ENCODE measurements at places on chromosomes 4 and X.

GRCh38 chr4:48687313-48688051, 92.6 kb downstream of the FRYL start:
- no peak for DNase-seq

DNA sequence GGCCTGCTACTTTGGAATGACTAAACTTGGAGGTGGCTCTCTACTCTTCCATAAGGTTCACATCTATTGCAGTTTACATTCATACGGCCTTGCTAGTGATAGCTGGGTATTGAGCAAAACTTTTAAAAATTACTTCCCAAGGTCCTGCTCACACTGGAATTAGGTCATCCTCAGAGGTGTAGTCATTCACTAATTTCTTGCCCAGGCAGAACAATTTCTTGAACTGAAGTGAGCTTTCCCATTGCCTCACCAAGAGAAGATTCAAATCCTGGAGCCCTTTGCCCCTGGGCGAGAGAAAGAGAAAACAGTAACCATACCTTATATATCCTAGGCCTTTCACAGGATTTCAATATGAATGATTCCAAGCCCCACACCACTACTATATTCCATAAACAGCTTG, 109.2 kb downstream of the GUCY2F start:
- DNase-seq: no peak

GRCh38 chr4:184940500-184940899, 77.8 kb upstream of the HELT start:
- no peak for DNase-seq

DNA sequence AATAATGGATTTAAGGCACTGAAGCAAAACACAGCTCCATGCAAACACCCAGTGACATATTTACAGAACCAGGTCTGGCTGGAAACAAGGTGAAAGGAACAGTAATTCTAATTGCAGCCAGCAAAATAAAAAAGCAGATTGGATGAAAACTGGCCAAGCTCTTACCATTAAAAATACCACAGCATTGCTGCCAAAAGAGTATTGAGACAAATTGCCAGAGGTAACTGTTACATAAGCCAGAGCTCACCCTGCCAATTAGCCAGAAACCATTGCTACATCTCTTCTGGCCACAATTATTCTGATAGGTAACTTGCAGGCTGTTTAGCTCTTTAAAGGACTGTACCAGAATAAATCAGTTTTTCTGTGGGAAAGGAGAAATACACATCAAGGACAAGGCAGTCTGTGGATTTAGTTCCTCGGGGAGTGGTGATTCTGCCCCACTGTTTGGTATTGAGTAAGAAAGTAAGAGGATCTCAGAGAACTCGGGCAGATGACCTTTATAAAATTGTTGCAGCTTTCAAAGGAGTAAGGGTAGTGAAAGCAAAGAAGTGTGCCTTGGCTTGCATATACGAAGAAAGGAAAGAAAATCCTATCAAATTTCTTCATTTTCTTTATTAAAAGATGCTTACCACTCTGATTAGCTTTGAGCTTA, 369.5 kb downstream of the PPP3CA start:
- no peak for DNase-seq

GRCh38 chr4:5632571-5632970, 75.8 kb downstream of the EVC2 start:
- no peak for DNase-seq

GRCh38 chrX:4225086-4225485, 511.6 kb upstream of the PRKX start:
- no peak for DNase-seq

DNA sequence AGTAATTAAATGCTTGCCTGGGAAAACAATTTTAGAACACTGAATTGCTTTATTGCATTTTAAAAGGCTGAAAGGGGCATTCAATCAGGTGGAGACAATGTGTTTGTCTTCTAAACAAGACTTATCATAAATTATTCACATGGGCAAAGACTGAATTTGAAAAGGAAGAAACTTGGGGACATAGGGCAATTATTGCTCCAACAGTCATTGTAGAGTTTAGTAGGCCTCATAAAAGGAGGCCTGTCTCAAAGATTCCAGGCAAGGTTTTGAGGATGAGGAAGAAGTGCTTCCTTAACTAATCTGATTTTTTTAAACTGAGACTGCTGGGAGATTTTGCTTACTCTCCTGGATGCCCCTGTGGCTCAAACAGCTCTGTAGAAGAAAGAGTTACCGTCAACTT, 174.4 kb upstream of the RPS6KA3 start:
- DNase-seq: no peak

- DNase-seq: no peak
Measured at GRCh38 chr4:180683186-180683585, 1560.0 kb upstream of the TENM3 start.

GRCh38 chr4:72604324-72604723, 35.3 kb upstream of the ADAMTS3 start:
- DNase-seq: no peak

DNA sequence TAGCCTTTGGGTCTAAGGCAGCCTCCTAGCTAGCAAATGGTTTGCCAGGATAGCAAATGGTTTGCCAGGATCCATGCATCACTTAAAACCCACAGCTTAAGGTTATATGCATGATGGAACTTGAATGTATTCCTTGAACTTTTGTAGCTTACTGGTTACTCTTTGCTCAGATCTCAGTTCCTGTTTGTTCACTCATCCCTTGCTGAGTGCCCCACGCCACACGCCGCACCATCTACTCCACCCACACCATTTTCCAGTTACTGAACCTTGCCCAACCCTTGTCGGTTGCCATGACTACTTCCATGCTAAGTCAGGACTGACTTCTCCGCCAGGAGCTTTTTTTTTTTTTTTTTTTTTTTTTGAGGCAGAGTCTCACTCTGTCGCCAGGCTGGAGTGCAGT, 29.5 kb upstream of the XIAP start:
- DNase-seq: peak; percentile 39

DNA sequence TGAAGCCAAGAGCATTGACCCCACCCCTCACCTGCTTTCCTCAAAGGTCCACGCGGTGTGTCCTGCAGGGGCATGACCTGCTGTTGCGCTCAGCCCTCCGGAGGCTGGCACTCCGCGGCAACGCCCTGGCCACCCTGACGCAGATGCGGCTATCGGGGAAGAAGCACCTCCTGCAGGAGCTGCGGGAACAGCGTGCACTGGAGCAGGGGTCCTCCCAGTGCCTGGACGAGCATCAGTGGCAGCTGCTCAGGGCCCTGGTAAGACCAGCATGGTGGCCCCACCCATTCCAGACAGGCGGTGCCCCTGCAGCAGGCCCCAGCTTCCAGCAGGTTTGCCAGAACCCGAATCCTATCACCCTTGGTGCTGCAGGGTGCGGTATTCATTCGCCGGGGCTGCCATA, 86.0 kb downstream of the EVC start:
- no peak for DNase-seq

GRCh38 chrX:23503835-23504539, 163.3 kb upstream of the PRDX4 start:
- DNase-seq: peak; percentile 77

DNA sequence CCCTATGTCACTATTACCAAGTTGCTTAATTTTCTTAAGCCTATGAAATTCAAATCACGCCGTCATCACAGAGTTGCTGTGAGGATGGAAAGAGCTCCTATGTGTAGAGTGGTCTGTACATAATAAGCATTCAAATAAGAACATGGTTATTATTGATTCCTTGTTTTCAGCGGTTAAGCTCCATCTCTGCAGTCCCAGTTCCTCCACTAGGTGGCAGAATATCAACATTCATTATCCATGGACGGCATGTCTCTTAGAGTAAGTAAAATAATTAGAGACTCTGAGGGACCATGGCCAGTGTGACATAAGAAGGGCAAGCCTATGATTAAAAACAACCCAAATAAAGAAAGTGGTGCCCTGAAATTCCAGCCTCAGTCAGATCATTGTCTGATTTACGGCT, 132.5 kb upstream of the NHS start:
- no peak for DNase-seq

DNA sequence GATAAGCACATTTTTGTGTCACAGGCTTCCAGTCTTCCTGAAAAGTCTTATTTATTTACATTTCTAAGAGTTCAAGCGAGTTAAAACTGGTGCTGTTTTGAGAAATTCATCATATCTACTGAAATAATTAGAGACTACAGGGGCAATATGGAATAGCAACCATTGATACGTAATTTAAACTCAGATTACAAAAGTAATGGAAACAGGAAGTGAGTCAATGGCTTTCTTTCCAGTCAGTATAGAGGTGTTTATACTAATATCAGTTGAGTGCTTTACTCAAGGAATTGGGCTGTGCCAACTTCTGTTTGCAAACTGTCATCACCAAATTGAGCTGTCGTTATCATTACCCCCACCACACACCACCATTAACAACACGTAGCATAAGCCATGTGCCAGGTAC, 222.7 kb downstream of the COL25A1 start:
- DNase-seq: no peak

DNA sequence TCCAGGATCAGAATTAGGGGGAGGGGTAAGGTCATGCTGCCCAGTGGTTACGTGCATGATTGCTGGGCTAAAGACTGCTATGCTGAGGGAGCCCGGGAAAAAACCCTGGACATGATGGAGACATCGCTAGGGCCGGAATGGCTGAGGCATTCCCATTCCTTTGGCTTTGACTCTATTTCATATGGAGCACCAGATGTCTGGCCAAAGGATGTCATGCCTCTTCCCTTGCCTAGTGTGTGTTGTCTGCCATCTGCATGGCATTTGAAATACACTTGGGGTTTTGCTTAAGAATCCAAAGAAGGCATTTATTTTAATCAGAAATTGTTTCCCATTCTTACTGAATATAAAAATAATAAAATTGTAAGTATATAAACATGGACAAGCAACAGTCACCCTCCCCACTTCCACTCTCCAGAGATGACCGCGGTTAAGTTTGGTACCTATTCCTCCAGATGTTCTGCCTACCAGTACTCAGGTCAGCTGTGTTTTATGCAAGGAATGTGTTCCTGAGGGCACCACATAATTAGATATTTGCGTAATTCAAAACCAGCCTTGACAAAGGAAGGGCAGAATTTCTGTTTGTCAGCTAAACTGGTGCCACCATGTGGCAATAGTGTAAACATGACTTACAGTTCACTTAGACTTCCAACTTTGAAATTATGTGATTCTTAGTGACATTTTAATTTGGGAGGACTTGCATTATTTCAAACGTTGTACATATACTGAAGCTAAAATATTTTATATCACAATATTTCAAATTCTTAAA, 105.9 kb downstream of the CT47B1 start:
- DNase-seq: no peak

GRCh38 chrX:36849407-36849806, 158.8 kb upstream of the FAM47C start:
- DNase-seq: no peak

- no peak for DNase-seq
Measured at GRCh38 chr4:7156328-7156727, 36.0 kb upstream of the SORCS2 start.

- DNase-seq: no peak
Measured at GRCh38 chrX:80879143-80879542, 69.5 kb upstream of the BRWD3 start.

DNA sequence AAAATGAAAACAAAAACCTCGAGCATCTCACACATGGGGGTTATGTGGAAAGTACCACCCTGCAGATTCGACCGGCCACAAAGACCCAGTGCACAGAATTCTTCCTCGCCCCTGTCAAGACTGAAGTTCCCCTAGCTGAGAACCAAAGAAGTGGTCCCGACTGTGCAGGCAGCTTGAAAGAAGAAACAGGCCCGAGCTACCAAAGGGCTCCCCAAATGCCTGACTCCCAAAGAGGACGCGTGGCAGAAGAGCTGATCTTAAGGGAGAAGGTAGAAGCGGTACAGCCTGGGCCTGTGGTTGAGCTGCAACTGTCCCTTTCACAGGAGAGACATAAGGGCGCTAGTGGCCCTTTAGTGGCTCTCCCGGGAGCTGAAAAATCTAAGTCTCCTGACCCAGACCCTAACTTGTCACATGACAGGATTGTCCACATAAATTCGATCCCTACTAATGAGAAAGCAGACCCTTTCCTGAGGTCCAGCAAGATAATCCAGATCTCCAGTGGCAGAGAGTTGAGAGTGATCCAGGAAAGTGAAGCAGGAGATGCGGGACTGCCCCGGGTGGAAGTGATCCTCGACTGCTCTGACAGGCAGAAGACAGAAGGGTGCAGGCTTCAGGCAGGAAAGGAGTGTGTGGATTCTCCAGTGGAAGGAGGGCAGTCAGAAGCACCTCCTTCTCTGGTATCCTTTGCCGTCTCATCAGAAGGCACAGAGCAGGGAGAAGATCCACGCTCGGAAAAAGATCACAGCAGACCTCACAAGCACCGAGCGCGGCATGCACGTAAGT, 108.8 kb upstream of the MYOZ2 start:
- no peak for DNase-seq

DNA sequence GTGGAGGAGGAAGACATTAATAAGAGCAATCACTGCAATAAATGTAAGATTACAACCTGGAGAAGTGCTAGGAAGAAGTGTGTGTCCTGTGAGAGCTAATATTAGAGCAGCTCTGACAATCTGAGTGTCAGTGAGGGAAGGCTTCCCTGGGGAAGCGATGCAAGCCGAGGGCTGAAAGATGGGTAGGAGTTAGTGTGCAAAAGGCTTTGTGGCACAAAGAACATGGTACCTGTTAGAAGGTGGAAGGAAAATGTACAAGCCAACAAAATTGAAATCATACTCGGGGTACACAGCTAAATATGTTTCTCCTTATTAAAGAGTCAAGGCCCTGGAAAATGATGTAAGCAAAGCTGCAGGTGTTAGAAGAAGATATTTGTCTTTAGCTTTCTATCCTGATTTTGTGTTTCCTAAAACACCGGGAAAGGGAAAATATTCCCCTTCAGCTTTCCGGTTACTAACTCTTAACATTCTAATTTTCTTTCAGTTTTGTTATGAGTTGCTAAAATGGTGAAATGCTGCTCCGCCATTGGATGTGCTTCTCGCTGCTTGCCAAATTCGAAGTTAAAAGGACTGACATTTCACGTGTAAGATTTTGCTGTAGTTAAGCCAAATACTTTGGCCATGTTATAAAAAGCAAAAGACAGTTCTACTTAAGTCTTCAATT, 808 bp downstream of the THAP6 start:
- DNase-seq: no peak

- DNase-seq: no peak
Measured at GRCh38 chr4:152369902-152370295, 166.0 kb downstream of the FBXW7 start.

GRCh38 chr4:7648544-7649395, 214.0 kb upstream of the PSAPL1 start:
- DNase-seq: no peak

DNA sequence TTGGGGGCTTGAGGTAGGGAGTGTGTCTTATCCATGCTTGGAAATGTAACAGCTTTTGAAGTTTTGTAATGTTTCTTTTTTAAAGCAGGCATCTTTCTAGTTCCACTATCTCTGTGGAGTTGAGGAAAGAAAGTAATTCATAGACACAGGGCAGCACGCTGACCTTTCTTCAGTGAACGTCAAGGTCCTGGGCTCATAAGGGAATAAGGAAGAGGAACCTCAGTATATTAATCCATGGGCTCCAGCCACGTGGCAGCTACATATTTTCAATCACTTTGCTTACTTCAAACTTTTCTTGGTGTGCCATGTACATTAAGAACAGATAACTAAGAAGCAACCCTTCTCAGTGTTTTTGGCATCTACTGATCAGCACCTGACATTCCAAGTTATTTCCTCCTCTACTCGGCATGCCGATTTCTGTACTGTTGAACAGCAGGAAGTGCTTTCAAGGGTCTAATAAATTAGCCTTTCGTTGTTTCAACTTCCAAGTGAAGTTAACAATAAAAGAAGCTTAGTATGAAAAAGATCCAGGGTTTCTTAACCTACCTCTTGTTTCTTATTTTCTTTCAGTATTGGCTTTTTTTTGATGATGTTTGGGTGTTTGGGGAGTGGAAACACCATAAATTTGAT, 88.2 kb downstream of the SORBS2 start:
- no peak for DNase-seq

Measured in Right ventricle myocardium superior (tissue), 1 donor.